ENCODE measurements at places on chromosomes 2 and 18. TPM values are rescaled to one million over a fixed set of nuclear protein-coding genes. Genes with fewer than 3 reads are reported as not detected.

DNA sequence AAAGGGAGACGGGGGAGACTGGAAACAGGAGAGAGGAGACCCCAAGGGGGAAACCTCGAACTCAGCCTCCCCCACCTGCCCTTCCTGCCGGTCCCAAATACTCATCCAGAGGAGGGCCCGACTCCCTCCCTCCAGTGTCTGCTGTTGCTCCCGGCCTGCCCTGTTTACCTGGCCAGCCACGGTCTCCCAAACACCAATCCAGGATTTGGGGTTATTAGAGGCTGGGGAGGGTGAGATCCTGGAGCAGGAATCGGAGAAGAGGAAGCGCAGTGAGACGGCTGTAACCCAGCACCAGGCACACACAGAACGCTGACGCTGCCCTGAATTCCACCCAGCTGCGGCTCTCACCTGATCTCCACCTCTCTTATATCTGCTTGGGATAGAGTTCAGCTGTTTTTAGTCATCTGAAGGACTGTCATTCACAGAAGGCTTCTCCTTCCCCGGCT, 213.0 kb downstream of the TNS1 start:
- peaks cover 7% of the 10 kb centered on the region for H3K4me1 ChIP-seq
- H3K4me3 ChIP-seq, result no peak overlapping the region
- peak overlapping the region; percentile 62 for H3K27ac ChIP-seq
- DNase-seq, result no peak
- no peaks in the 10 kb centered on the region for H3K27me3 ChIP-seq
- peaks cover 68% of the 10 kb centered on the region for H3K36me3 ChIP-seq

DNA sequence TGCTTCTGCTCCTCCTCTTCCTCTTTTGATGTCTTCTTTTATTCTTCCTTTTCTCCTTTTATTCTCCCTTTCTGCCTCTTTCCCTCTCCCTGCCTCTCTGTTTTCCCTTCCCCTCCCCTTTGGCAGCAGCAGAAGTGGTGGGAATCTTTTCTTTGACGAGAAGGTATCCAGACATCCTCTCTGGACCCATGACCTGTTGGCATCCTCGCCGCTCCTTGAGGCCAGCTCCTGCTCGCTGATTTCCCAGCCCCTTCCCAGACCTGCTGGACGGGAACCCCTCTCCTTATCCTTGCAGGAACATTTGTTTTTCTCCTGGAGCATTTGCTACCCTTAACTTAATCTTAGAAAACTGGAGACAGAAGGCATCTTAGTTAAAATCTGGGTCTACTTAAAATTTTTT, 130.5 kb downstream of the LPIN1 start:
- DNase-seq, result no peak
- H3K27me3 ChIP-seq, result no peaks in the 10 kb centered on the region
- no peaks in the 10 kb centered on the region for H3K4me1 ChIP-seq
- no peak overlapping the region for H3K4me3 ChIP-seq

- H3K27me3 ChIP-seq, result no peaks in the 10 kb centered on the region
- no peak overlapping the region for H3K4me3 ChIP-seq
- no peak for DNase-seq
- H3K4me1 ChIP-seq, result no peaks in the 10 kb centered on the region
- H3K36me3 ChIP-seq, result no peaks in the 10 kb centered on the region
Measured at GRCh38 chr2:62547854-62548253, 41.9 kb upstream of the TMEM17 start.

WDPCP gene
- total RNA-seq, result 5.2 TPM

Data from ascending aorta (tissue), 2 donors.